ENCODE measurements at places on chromosomes 12 and 14.

- no peak for DNase-seq
Observed at GRCh38 chr14:90985601-90986242, 74.7 kb downstream of the RPS6KA5 start.

DNA sequence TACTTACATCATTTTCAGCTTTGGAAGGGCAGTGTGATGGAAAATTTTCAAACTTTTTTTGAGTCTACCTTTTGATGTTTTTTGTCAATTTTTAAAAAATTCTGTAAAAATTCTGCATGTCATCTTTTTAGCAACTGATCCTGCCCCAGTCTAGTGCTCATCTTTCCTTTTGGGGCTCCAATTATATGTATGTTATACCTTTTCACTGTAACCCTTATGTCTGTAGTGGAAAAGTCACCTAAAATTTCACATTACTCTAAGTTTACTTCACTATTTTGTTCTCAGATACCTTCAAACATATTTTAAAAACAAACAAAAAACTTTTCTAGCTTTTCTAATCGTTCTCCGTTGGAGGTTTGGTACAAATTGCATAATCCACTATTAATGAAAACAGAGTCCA lies 32.5 kb upstream of the MYRFL start:
- no peak for DNase-seq

GRCh38 chr12:57367121-57367520 lies 63.7 kb downstream of the R3HDM2 start:
- DNase-seq: no peak

DNA sequence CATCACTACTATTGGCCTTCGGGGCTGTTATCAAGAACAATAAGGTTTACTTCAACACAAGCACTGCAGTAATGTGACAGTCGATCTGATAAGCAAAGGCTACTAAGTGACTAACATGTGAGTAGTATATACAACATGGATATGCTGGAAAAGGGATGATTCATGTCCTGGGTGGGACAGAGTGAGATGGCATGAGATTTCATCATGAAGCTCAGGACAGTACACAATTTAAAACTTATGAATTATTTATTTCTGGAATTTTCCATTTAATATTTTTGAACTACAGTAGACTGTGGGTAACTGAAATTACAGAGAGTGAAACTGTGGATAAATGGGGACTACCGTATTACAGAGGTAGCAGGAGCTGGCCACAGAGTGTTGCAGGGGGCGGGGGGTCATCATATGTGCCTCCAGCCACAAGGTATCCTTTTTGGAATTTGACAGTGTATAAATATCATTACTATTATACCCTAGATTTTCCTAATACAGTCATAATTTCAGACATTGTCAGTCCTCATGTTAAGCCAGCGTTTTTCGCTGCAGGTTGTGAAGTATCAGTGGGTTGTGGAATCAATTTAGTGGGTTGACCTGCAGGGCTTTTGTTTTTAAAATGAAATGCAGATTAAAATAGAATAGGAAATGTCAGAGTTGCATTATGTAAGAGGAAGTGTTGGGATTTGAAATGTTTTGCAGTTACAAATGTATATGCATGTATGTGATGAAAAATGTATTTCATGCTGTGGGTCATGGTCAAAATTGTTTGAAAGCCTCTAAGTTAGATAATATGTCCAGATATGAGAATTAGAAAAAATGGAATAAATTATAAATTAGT lies 148.0 kb upstream of the NUDT4 start:
- DNase-seq: no peak

- DNase-seq: no peak
Observed at GRCh38 chr14:32413967-32414640, 85.0 kb downstream of the AKAP6 start.

DNA sequence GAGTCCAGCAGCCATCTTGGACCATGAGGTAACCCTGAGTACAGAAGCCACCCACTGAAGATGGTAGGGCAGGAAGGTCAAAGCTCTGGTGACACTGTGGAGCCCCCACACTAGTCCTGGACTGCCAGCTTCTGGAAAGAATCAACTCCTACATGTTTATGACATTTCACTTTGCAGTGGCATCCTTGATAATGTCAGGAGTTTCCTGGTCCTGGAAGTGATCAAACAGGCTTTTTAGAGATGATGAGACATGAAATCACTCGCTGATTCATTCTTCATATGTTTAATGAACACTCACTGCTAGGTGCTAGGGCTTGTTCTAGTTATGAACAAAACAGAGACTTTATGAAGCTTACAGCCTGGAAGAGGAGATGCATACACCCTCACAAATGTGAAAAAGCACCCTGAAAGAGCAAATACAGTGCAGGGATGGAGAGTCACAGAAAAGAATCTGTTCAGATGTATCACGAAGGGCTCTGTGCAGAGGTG lies 15.8 kb upstream of the HNF1A start:
- no peak for DNase-seq

DNA sequence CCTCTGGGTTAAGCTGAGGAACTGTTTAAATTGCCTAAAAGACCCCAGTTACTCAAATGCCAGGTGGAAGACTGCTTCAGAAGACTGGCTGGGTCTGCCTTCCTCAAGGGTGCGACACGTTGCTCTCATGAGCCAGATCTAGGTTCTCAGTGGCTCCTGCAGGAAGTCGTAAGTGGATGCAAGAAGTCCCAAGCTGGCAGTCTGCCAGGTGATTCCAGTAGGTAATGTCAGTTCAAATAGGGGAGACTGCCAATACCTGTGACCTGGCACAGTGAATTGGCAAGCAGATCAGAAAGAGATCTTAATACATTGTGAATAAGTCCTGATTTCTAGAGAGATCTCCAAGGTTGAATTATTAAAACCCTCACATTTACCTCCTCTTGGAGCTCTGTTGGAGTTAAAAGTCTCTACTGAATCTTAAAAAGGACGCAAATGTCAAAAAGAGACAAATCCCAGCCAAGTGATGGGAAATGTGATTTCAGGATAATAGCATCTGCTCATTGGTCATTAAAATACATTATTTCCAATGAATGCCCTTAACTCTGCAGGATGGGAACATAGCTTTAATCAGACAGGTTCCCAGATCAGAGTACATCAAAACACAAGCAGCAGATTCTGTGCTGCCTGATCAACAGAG lies 98.8 kb upstream of the FRMD6 start:
- no peak for DNase-seq

DNA sequence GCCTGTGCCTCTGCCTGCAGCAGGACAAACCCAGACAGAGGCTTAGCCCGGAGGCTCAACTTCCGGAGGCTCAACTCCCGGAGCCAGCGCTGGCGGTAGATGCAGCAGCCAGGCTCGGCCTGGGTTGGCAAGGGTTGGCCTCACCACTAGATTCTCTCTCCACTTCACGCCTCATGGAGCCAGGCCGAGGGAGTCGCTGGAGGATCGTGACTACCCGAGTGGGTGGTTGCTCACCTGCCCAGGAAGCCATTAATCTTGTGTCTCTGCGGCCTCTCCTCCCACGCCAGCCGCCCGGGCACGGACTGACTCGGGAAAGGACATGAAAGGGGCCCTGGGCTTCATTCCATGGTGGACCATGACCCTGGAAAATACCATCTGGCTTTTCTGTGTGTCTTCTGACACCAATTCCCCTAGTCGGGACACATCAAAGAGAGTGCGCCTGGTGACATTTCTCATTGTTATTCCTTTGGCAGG lies 20.8 kb downstream of the ESRRB start:
- no peak for DNase-seq
